ENCODE measurements at places on chromosomes 5 and 9.
A peak's percentile ranks its signal among the peaks of the same experiment; 100 is the strongest.

DNA sequence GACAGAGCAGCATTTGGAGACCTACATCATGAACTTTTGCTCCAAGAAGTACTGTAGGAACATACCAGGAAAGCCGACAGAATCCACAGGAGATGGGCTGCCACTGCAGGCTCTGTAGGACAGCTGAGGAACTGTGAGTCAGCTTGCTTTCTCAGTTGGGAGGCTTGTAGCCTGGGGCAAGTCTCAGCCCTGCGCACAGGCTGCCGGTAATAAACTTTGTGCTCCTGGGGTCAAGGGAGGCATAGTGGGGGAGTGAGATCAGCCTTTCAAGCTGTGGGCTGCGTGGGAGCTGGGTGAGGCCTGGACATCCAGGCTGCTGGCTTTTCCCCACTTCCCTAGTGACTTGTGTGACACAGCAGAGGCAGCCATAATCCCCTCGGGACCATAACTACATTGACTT, 718.0 kb upstream of the CDH10 start:
- DNase-seq = no peak

GRCh38 chr9:135077497-135078200, 9.8 kb upstream of the OLFM1 start:
- DNase-seq = peak; percentile 8

DNA sequence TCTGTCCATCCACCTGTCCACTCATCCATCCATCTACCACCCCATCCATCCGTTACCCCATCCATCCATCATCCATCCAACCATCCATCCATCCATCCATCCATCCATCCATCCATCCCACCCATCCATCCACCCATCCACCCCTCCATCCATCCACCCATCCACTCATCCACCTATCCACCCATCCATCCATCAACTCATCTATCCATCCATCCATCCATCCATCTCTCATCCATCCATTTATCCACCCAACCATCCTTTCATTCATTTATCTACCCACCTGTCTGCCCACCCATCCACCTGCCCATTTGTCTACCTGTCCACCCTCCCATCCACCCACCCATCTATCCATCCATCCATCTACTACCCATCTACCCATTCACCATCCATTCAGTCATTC, 84.1 kb upstream of the ASS1 start:
- no peak for DNase-seq

DNA sequence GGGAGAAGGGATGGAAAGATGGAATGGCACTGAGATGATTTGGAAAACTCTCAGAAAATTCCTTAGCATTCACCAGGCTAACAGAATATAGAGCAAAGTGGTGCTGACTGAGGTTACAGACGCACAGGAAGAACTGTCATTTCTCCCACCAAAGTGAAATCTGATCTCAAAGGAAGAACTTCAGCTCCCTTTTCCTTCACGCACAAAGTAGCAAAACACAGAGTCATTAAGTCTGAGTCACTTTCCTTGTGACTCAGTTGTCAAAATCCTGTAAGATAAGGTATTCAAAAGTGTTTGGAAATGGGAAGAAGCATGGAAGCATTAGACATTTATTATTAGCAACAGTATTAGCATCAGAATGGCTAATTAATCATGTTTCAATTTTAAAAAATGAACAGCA, 11.7 kb downstream of the MPDZ start:
- peak; percentile 72 for DNase-seq

- peak; percentile 52 for DNase-seq
Measured at GRCh38 chr5:73218552-73219171, 45.7 kb downstream of the TMEM174 start.

DNA sequence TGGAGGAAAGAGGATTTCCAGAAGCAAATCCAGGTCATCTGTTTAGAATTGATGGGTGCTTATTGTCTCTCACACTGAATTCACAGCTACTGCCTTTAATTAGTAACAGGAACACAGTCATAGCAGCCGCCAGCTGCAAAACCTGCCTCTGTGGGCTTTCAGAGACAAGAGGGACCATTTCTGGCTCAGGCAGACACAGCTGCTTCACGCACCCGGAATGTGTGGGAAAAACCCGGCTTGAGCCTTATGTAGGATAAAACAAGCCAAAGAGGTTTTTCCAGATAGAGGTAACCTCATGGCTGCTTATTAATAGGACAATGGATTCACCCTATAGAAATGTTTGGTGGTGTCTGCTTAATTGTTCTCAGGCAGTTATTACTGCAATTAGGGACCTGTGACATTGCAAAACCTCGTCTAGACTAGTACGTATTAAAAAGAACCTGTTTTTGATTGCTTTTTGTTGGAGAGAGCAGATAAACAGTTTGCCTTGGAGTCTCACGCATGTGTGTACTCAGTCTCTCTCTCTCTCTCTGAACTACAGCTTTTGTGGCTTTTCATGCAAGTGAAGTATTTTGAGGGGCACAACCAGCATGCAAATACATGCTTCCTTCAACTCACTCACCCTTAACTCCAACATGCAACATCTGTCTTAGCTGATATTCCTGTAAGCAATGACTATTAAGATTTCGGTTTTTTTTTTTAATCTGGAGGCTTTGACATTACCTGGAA, 302.7 kb downstream of the PLK2 start:
- no peak for DNase-seq

DNA sequence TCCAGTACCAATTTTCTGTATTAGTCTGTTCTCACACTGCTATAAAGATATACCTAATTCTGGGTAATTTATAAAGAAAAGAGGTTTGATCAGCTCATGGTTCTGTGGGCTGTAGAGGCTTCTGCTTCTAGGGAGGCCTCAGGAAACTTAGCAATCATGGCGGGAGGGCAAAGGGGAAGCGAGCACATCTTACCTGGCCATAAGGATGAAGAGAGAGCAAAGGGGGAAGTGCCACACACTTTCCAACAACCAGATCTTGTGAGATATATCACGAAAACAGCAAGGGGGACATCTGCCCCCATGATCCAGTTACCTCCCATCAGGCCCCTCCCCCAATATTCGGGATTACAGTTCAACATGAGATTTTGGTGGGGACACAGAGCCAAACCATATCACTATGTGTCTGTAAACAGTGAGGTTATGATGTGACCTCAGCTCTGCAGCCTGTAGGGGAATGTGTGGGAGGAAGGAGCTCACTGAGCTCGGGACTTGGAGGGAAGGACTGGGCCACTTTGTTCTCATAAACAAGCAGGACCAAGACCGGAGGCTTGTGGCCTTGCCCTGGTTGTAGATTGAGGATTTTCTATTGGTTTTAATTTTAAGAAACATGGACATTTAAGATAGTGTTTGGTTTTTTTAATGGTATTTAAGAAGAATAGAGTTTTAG, 85.2 kb downstream of the EHMT1 start:
- no peak for DNase-seq

- no peak for DNase-seq
Measured at GRCh38 chr5:939368-939767, 46.7 kb downstream of the TRIP13 start.

- DNase-seq = no peak
Measured at GRCh38 chr9:126335837-126336735, 9.5 kb downstream of the MVB12B start.

DNA sequence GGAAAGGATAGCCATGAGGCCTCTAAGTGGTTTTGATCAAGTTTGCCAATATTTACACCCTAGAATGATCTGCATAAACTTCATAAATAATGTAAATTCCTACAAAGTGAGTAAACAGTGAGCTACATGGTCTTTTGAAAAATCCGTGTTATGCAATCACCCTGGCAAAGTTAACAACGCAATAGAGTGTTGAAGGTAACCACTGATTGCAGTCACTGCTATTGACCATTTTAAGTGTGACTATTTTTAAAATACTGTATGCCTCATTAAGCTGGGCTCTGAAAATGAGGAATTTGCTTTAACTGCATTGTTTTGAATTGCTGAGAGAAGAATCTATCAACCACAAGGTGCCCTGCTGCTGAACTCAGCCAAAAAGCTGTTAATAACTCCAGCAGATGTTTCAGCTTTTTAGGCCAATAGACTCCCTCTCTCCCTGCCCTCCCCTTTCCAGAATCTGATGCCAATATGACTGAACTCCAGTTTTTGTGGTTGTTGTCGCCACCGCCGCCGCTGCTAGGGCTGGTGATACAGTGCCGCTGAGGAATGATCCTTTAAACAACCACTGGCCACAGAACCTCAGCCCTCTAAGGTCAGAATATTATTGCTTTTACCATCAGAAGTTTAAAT, 35.3 kb upstream of the SMARCA2 start:
- no peak for DNase-seq

DNA sequence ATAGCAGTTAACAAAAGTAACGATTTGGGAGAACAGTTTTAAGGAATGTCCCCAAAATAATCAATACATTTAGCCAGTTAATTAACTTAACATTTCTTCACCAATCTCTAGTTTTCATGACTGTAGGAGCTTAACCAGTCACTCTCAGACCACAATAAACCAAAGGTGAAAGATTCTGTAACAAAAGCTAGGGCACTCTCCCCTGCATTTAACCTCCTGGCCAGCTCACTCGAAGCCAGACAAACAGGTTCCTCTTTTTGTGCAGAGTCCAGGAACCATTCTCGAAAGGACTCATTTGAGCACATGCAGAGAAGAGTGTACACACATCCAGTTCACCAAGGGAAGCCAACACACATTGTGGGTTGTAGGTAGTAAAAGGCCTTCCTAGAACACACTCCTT, 6.5 kb downstream of the IL7R start:
- no peak for DNase-seq

GRCh38 chr9:29966247-29966646, 2393.0 kb upstream of the C9orf72 start:
- peak; percentile 4 for DNase-seq

- DNase-seq = peak; percentile 30
Measured at GRCh38 chr5:36664766-36665165, 58.4 kb downstream of the SLC1A3 start.

DNA sequence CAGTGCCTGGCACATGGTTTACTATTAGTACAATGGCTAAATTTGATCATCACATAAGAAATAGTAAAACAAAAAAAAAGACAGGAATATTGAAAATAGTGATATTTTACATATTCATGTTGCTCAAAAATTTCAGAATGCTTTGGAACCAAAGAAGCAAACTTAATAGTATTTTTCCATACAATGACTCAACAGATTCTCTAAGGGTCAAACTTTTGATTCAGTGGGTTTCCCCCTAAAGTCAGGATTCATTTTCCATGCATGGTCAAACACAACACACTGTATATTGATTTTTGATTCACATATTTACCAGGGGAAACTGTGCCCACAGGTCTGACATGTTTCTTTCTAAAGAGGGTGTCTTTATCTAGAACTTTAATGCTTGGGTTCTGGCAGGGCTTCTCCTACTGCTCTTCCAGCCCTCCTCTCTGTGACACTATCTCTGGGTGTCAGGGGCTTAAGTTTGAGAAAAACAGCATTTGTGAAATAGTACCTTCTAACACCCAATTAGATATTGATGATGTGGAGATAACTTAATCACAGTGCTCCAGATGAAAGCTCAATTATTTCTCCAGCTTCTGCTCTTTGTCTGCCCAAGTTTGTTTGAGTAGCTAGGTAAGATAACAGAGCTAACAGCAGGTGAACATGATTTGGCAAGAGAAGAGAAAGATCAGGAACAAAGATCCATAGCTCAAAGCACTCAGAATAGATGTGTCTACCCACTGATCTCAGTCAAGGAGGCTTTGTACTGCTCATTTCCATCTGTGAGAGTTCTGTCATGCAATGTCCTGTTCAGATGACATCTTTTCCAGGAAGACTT, 35.5 kb upstream of the ELL2 start:
- no peak for DNase-seq

GRCh38 chr5:136811551-136811950, 446.2 kb upstream of the TRPC7 start:
- DNase-seq = peak; percentile 59

DNA sequence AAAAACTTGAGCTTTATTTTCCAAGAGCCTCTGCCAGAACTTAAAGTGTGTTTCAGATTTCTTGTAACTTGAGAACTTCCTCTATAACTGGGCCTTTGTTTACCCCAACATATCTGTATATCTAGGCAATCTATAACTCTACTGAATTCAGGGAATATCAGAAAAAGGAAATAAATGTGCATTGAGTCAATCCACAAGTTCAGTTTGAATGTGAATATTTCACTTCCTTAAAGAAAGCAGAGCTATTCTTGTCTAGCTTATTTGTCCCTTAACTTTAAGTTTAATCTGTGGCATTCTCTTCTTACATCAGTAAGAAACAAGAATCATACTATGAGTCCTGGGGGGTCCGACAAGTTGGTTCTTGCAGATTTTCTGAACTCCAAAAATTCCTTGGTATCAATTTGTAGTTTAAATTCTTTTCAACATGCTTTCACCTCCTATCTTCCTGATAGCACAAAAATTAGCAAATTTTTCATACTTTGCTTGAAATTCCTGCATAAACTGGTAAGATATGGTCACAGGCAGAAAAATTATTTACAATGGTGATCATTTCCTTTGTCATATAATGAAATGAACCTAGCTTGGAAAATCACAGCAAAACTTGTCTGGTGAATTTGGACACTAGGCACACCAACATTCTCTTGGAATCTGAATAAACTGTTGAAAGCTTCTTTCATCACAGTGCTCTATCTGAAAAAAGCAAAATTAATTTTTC, 19.8 kb upstream of the ITGA1 start:
- no peak for DNase-seq

- DNase-seq = peak; percentile 8
Measured at GRCh38 chr9:136255166-136255538, 9.5 kb upstream of the QSOX2 start.
